Hepatocyte (in vitro differentiated cells): ENCODE measurements at places on chromosomes 12 and 14.

DNA sequence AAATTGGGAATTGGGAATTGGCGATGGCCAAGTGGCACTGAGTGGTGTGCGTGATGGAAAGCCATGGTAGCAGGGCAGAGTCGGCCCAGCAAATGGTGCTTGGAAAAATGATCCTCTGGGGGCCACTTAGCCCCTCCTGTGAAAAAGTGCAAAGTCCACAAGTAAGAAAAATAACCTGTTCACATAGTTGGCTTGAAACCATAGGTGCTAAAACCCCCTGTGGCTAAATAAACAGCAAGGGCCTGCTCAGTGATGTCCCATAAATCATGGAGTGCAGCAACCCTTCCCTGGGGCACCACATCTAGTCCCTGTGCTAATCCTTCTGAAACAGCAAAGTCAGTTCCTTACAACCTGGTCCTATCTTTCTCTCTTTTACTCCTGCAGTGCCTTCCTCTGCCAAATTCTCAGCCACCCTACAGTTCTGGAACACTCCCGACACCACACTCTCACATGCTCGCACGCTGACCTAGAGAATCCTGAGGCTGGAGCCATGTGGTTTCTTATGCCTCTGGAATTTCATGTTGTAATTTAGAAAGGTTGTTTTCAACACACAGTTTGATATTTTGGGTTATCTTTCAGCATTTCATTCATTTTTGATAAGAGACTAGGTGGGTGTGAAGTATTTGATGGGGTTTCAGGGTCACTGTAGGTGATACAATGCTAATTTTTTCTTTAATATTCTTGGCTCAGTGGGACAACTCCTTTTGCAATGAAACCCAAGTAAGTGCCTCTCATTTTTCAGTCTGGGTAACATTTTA is 123.6 kb downstream of the SMOC1 start:
- DNase-seq, result peak; percentile 13

DNA sequence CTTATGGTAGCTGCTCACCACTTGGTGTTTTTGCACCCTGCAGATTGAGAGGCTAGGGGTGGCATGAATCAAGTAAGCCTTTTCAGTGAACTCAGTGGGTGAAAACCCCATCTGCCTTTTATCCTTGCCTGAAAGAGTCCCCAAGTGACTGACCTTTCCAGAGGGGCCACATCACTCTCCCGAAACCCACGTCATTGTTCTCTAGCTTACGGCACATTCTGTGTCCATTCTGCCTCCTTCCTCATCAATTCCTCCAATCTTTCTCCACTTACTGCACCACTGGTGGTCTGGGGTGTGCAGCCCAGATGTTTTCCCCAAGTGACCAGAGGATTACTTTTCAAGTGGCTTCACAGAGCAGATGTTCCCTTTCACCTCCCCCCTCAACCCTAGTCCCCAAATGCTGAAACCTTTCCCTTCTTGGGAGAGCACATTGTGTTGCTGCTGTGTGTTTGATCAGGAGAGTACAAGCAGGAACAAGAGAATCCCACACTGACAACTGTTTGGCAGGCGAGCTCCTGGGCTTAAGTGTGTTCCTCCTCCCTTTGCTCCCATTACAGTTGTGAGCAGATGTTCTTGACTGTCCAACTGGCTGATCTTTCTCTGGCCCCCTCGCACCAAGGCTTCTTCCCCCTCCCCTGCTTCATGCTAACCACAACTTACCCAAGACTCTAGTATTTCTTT is 138.0 kb upstream of the IGF1 start:
- no peak for DNase-seq

- DNase-seq, result peak; percentile 84
These were observed 3.0 kb upstream of the IFI27L2 start for GRCh38 chr14:94132285-94132887.

- peak; percentile 4 for DNase-seq
These were observed 32.6 kb downstream of the SIX4 start for GRCh38 chr14:60691383-60692113.

- peak; percentile 98 for DNase-seq
These were observed 18.3 kb upstream of the NR4A1 start for GRCh38 chr12:52032804-52033445.

GRCh38 chr12:46548605-46549071 is 176.1 kb upstream of the SLC38A2 start:
- no peak for DNase-seq

GRCh38 chr12:1668833-1669543 is 21.9 kb upstream of the ADIPOR2 start:
- no peak for DNase-seq

DNA sequence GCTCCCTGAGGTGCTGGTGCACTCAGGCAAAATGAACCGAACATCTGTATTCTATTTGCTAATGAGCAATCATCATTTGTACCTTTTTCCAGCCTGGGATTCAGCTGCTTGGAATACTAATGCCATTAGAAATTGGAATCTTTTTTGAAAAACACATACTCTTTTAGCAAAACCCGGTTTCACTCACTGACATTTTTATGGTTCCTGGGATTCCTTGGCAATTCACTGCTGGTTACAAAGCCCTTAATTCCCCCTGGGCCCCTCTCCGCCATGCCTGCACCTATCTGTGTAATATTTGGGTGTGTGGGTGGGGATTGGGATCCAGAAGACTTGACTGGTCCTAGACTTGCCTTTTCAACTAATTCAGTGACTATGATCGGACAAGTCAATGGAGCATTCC is 199.1 kb downstream of the FOXN3 start:
- no peak for DNase-seq

GRCh38 chr12:31322801-31323207 is 3.1 kb downstream of the SINHCAF start:
- DNase-seq, result peak; percentile 36

DNA sequence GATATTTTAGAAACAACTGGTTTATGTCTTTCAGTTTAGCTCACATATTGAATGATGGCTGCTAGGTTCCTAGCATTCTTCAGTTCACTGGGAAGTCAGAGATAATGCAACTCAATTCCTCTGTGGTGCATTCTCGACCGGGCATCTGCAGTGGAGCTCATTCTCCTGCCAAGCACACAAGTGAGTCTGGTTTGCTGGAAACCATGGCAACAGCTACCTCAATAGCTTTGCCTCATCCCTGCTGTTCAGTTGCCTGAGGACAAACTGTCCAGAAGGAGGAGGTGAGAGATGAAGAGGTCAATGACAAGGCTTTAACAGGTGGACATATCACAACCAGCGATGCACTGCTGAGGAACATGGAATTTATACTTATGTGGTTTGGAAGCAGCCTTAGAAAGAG is 816.9 kb downstream of the AACS start:
- no peak for DNase-seq

- no peak for DNase-seq
These were observed 19.8 kb downstream of the ISM2 start for GRCh38 chr14:77478796-77479195.

- peak; percentile 48 for DNase-seq
These were observed 10.0 kb downstream of the SLC6A13 start for GRCh38 chr12:252636-253035.

DNA sequence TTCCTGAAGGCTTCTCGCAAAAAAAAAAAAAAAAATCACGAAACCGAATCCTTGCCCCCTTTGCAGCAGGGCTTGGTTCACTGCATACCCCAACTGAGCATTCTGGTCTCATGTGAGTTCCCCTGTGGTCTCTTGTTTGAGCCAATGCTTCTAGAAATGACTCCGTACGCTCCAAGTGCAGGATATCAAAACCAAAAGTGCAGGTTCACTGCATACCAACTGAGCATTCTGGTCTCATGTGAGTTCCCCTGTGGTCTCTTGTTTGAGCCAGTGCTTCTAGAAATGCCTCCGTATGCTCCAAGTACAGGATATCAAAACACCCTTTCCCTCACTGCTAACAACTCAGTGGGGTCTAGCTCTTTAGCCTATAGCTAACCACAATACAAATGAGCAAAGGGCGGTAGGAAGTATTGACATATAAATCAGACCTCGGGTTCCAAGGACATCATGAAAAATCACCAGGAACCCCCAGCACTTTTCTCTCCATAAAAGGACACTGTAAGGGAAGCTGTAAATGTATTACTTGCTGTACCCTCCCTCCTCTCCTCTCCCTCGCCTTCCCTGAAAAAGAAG is 206.3 kb upstream of the NOS1 start:
- no peak for DNase-seq

DNA sequence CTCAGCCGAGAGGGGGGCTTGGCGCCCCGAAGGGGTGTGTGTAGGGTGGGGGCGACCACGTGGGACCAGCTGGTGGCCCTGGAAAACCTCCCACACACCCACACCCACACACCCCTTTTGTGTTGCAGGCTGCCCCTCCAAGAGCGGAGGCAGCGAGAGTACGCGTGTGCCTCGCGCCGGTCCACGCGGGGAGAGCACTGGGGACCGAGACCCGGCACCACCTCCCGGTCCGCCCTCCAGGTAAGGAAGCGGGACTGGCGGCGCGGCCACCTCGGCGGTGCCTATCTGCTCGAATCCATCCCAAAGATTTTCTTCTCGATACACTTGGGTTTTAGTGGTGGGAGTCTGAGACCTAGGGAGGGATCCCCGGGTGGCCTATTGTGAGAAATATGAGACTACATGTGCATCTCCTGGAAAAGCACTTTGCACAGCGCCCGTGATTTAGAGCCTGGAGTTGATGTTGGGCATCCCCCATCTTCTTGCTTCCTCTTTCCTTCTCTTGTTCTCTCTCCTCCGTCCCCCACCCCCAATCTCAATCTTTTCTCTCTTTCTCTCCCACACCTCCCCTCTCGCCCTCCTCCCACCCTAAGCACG is 393 bp downstream of the SYT1 start:
- DNase-seq, result no peak

DNA sequence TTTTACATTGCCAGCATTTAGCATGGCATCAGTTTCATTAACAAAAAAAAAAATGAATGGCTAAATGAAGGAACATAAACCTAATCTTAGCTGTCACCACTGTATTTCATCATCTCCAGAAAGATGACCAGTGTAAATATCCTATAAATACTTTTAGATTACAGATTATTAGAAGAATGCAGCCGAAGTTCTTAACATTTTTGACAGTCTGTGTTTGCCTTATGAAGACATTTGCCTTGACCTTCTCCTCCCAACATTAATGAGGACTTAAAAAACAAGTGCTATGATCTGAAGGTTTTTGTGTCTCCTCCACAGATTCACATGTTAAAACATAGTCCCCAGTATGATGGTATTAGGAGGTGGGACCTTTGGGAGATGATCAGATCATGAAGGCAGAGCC is 253.0 kb downstream of the SNAPC1 start:
- DNase-seq, result no peak

DNA sequence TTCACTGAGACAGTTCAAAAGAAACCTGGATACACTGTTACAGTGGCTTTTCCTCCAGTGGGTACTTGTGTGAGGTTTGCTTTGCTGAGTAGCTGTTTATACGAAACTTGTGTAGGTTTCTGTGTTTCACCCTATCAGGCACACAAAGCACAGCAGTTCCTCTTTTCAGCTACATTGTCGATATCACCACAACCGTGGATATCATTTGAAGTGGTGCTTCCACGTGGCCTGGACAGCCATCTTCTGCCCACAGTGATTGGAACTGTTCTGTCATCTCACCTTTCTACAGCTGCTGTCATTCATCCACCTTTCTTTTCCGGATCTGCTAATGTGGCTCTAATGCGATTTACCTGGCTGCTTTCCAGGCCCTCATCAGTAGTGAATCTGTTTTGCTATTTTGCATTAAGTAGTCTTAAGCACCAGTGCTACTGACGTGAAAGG is 368.8 kb downstream of the SYT1 start:
- DNase-seq, result no peak

DNA sequence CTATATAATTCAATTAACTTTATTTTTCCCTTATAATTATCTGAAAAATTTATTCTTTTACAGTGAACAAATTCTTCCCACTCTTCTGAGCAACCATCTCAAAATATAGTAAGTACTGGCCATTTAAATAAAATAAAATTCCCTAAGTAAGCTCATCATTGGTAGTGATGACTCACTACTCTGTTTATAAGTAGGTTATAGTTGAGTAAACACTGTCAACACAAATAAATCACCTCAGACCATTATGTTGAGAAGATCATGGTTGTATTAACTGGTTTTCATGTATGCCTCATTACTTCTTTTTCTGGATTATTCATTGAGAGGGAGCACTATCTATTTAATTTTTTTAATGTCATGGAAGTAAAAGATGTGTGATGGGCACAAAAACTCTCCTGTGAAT is 220.5 kb downstream of the SEC23A start:
- DNase-seq, result no peak

GRCh38 chr12:65323070-65323469 is 44.6 kb downstream of the MSRB3 start:
- peak; percentile 17 for DNase-seq

GRCh38 chr14:24340606-24341005 is 815 bp upstream of the RIPK3 start:
- DNase-seq, result no peak

DNA sequence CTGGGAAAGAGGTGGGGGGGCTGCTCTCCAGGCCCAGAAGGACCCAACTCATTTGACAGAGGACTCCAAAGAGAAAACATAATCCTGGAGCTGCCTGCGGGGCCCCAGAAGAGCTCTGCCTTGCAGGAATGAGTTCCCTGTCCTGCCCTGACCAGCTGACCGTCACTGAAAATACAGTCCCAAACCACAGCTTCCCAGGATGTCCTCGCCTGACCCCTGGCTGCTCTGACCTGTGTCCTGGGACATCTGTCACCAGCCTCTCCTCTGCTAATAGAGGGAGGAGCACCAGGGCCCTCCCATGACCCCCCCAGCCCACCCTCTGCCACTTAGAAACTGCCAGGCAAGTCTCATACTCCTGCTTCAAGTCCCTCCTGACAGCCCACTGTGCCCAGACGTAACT is 9.8 kb downstream of the FIGNL2 start:
- no peak for DNase-seq

DNA sequence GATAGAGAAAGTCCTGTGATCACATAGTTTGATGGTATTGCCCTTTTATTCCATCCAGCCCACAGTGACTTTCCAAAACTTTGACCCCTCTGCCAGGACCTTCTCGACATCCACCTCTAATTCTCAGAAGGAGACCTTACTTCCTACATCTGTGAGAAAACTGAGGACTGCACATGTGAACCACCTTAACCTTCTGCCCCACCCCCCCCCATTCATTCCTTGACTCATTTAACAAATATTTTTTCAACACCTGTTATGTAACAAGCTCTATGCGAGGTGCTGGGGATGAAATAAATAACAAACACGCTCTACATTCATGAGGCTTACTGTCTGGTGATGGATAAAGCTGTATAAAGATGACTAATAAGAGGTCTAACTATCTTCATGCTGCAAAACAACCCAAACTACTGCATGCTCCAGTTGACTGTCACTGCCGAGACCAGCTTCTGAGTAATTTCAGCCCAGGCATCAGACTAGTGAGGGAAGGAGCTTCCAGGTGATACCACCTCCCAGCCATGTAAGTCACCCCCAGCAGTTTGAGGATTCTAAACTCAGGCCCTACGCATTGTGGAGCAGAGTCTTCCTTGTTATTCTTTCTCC is 1.9 kb upstream of the HAL start:
- no peak for DNase-seq

DNA sequence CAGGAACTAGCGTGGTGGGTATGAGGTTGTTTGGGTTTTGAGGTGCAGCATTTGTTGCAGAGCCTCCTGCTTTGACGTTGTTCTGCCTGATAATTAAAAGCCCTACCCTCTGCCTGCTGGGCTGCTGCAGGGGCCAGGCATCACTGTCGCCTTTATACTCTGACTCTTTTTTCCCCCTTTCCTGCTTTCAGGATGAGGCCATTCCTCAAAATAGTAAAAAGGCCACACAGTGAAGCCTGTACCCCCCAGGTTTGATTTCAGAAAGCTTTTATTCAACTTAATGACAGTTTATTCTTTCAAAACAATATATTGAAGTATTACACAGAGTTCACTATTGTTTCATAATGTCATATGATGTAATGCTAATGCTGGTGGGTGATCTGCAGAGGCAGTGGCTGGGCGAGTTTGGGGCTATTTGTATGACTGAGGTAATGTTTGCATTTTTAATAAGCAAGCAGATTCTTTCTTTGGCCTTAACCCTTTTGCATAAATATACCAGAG is 9.1 kb downstream of the BORCS5 start:
- DNase-seq, result no peak
